ENCODE measurements at places on chromosomes 11 and 22. TPM values are rescaled to one million over a fixed set of nuclear protein-coding genes. Genes with fewer than 3 reads are reported as not detected.

DNA sequence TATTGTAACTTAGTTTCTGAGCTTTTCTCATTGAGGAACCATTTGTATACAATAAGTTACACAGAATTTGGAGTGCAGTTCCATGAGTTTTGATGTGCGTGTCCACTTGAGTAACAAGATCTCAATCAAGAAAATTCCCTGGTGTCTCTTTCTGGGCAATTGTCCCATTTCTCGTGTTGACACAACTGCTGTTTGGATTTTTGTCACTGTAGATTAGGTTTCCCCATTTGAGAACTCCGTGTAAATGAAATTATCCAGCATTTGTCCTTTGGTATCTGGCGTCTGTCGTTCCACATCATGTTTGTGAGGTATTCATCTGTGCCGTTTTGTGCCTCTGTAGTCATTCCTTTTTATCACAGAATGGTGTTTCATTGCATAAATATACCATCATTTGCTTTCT lies 547.0 kb downstream of the TBC1D22A start:
- DNase-seq = no peak

- peak; percentile 14 for DNase-seq
Observed at GRCh38 chr11:16356057-16356760, at the start of gene SOX6. Gene SOX6, minus strand, starts transcription at chr11:16356546. Its CDS starts 15,298 bp downstream, at chr11:16341248.

DNA sequence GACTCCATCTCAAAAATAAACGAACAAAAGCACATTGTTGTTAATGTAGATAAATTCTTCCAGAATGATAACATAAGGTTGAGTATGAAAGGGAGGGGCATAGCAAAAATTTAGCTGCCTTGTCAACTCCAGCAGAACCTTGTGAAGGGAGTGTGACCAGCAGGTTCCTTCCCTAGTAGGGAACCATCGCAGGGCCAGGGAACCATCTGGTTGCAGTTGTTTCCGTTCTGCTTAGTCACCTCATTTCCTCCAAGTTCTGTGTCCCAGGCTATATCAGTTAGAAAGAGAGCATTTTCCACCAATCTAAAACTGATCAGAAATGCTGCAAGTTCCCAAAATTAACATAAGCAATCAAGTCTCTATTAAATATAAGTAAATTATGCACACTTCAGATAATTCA lies 126.7 kb upstream of the BLID start:
- DNase-seq = no peak

Gene CRACR2B
- 7.4 TPM for total RNA-seq

GRCh38 chr22:42172773-42173172 lies 42.2 kb upstream of the CYP2D6 start:
- DNase-seq = no peak

Gene LUZP2
- 0.74 TPM for total RNA-seq

Gene OR52I2
- not detected for total RNA-seq

- no peak for DNase-seq
Observed at GRCh38 chr11:75158696-75159150, 7.8 kb downstream of the SLCO2B1 start.

DNA sequence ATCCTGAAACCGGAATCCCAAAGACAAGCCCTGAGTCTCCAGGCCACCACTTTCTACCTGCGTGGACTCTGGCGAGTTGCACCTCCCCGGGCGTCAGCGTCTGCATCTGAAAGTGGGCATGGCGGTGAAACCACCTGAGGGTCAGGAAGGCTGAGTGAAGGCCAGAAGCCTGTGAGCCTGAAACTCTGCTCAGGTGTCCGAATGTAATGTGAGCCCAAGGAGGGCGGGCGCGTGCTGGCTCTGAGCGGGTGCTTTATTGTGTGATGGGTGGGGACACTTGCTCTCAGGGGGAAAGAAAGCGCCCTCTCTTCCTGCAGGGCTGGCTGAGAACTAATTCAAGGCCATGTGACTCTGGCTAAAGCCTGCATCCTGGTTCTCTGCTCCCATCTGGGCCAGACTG lies 135.6 kb downstream of the ST3GAL4 start:
- DNase-seq = no peak

DNA sequence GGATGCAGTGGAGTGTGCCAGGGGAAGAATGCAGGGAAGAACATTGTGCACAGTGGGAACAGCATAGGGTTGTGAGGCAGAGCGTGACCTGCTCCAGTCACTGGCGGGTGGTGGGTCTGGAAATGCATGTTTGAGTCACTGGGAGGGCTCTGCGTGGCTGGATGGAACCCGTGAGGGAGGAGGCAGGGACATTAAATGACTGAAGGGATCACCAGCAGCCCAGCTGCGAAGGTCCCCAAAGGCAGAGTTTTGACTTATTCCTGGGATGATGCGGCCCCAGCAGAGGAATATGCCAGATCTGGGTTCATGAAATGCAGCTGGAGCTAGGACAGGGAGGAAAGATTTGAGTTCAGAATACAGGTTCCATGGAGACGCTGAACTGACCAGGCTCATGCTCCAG lies 104.0 kb upstream of the FGF3 start:
- no peak for DNase-seq

- DNase-seq = no peak
Observed at GRCh38 chr22:30562366-30562765, 12.1 kb downstream of the GAL3ST1 start.

Gene PRDM10
- 9.2 TPM for total RNA-seq

DNA sequence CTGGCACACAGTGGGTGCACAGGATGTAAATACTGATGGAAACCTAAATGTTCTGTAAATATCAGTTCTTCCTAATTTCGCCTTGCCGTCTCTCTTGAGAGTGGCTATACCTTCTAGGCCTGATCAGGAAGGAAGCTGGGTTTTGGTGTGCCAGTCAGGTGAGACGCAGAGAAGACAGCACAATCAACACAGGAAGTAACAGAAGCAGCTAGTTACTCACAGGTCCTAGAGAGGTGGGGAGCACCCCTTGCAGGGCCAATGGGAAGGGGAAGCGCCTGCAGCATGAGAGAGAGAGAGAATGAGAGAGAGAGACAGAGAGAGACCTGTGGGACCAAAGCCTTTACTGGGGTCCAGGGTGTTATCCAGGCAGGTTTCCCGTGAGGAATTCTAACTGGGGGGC lies 80.8 kb downstream of the FBLN1 start:
- DNase-seq = no peak

DNA sequence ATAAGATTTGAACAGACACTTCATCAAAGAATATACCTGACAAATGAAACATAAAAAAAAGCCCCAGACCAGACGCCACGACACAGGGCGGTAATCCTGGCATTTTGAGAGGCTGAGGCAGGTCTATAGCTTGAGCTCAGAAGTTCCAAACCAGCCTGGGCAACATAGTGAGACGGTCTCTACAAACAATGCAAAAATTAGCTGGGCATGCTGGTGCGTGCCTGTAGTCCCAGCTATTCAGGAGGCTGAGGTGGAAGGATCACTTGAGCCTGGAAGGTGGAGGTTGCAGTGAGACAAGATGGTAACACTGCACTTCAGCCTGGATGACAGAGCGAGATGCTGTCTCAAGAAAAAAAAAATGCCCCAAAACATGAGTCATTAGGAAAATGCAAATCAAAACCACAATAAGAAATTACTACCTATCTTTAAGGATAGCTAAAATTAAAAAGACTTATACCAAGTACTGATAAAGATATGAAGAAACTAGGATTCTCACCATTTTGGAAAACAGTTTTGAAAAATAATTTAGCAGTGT lies 91.7 kb upstream of the GRAMD1B start:
- no peak for DNase-seq

GRCh38 chr11:133041181-133041580 lies 491.1 kb downstream of the OPCML start:
- DNase-seq = no peak

Gene CNTF
- total RNA-seq = 1.3 TPM

Gene IGLL5
- total RNA-seq = 0.94 TPM

Gene BBOX1
- total RNA-seq = not detected

- DNase-seq = no peak
Observed at GRCh38 chr11:123585706-123586105, 68.7 kb downstream of the SCN3B start.

Gene NXPE4
- not detected for total RNA-seq

DNA sequence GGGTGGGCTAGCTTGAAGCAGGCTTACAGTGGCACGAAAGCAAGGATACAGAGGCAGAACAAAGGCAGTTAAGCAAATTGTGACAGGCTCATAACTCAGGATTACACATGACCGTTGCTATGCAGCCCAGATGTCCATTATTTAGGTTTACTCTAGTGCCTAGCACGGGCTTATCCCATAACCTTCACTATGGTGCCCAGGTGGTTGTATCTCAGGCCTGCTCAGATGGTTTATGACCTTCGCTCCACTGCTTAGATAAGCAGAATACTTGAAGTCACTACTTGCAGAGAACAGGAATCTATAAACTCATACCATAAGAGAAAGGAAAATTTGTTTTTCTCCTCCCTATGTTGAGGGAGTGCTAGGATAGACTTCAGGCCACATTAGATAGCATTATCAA lies 9.0 kb downstream of the OR6M1 start:
- peak; percentile 15 for DNase-seq

Gene SCGB1C1
- total RNA-seq = not detected

GRCh38 chr11:369336-370018 lies at the start of gene B4GALNT4:
Gene B4GALNT4, plus strand, starts transcription at chr11:369499. Its CDS starts 305 bp downstream, at chr11:369804.
- peak; percentile 53 for DNase-seq

- DNase-seq = peak; percentile 36
Observed at GRCh38 chr11:123585206-123585605, 69.2 kb downstream of the SCN3B start.

Gene SLC22A12
- not detected for total RNA-seq

DNA sequence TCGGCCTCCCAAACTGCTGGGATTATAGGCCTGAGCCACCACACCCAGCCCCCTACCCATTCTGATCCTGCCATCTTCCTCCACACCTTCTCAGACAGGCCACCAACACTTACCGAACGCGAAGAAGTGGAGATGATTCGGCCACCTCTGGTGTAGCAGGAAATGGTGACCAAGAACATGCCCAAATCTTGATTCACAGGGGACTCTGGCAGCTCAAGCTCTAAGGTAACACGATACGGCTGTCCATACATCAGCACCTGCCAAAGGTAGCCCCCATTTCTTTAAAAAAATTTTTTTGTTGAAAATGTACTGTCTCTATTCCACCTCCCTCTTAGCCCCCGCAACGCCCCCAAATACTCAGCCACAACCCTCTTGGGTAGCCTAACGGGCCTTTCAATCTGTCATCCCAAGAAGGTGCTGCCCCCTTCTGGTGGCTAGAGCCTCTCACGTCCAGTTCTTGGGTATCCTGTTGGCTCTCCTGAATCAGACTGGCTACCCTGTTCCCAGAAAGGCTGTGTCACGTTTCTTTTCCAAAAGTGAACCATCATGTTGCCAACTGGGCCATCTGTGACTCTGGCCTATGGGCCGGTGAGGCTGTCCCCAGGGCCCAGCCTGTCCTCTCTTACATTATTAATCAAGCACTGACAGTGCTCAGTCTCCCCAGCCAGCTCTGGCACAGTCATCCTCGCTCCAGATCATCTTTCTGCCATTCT lies 5.3 kb upstream of the LRRN4CL start:
- DNase-seq = peak; percentile 90

Gene OR52I1
- not detected for total RNA-seq

GRCh38 chr22:36224245-36224644 lies 15.1 kb downstream of the APOL2 start:
- no peak for DNase-seq

GRCh38 chr11:74179234-74180052 lies 8.4 kb downstream of the PPME1 start:
- DNase-seq = no peak

- no peak for DNase-seq
Observed at GRCh38 chr11:10268746-10269488, 25.1 kb downstream of the SBF2 start.

DNA sequence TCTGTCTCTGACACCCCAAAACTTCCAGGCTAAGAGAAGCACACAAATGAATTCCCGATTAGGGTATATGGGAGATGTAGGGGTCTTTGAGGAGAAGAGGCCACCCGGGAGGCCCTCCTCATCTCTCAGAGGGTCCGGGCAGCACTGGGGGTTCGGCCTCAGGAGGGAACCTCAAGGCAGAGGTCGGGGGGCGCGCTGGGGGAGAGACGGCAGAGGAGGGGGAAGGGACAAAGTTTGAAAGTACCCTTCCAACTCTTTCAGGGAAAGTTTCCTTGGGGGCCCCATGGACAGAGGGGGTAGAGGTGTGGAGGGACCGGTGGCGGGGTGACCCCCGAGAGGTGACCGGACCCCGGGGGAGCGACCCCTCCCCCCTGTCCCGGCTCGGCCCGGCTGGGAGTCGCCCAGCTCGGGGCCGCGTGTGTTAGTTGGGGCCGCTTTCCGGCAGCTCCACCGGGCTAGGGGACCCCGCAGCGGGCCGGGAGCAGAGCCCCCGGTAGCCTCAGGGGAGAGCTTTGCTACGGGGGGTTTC lies 3.3 kb upstream of the GCAT start:
- DNase-seq = no peak

Data from testis (tissue), 5 donors.